ENCODE measurements at places on chromosomes 3 and 15.

- DNase-seq: no peak
Observed at GRCh38 chr3:38562467-38562925, 66.4 kb downstream of the EXOG start.

GRCh38 chr3:82001276-82001923 is 240.0 kb upstream of the GBE1 start:
- no peak for DNase-seq

DNA sequence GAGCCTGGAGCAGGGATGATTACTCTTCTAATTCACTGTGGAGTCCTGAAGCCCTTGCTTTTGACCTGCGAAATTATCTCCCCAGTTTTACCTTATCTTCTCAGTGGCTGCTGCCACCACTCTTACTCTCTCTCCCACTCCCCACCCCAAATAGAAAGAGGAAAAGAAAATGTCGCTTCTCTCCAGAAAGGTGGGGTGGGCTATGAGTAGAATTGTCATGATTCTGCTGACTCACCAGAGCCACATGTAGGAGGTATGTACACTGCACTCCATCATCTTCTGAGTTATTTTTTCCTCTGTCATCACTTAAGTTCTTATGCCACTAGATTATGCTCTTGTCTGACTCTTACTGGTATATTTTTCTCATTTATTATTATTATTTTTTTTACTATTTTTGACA is 43.9 kb upstream of the TMEM158 start:
- DNase-seq: no peak

DNA sequence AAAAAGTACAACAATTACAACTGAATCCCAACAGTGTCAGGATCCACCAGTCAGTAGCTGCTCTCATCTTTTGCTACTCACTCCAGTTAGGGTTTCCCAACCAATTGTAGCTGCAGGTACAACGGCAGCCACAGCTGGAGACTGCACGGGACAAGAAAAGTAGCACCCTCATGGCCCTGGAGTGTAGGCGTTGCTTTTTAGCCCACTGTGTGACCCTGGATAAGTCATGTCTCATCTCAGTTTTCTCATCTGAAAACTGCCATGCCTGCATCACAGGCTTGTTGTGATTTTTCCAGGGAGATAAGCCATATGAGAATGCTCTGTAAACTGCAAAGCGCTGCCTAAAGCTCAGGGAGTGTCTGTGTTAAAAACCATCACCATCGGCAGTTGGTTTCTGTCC is 535.6 kb upstream of the IL12A start:
- DNase-seq: no peak

DNA sequence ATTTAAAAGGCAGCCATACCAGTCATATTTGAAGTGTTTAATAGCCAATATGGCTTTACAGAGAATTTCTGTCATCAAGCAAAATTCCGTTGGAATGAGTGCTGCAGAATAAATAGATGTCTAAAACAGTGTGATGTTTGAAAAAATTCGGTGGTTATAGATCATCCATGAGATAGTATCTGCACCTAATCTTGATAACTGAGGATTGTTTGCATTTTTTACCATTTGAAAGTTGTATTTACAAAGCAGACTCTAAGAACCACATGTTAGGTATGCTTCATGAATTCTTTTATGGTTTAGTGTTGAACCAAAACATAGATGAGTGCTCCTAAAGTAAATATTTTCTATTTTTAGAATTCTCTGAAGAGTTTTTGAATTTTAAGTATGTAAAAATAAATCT is 476.1 kb downstream of the NAALADL2 start:
- no peak for DNase-seq

DNA sequence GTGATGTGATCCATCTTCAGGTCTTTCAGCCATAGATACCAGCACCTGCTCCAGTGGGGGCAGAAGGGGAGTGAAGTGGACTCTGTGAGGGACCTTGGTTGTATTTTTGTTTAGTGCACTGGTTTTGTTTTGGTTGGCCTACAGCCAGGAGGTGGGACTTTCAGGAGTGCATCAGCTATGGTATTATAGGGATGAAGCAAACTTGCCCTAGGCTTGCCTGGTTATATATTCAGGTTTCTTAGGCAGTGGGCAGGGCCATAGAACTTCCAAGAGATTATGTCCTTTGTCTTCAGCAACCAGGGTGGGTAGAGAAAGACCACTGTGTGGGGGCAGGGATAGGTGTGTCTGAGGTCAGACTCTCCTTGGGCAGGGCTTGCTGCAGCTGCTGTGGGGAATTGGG is 337.3 kb upstream of the SGO1 start:
- no peak for DNase-seq

DNA sequence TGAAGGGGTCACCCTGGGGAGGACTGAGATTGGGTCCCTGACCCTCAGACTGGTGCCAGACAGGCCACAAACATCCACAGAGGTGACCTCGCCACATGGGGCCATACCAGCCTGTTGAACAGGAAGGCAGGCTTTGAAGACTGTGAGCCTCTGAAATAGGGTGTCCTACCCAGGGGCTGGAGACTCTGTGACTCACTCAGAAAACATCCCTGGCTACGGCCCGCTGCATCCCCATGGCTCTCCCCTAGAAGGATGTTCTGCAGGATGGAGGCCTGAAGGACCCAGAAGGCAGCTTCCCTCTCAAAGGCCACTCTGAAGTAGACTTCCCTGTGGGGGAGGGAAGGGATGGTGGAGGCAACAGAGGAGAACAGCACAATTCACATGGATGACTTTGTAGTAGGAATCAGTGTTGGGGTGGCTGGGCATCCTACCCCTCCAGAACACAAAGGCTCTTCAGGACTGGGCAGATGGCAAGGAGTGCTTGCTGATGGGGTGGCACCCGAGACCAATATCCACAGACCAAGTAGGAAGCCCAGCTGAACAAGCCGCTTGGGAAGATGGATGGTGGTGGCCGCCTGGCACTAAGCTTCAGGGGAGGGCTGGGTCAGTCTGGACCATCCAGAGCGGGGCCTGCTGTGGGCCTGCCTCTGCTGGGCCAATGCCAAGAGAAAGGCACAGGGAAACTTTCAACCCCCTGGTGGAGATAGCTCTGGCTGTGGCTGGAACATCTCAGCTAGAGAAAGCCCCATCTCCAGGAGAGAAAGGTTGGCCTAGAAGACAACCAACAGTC is 37.6 kb upstream of the DUSP7 start:
- DNase-seq: no peak

DNA sequence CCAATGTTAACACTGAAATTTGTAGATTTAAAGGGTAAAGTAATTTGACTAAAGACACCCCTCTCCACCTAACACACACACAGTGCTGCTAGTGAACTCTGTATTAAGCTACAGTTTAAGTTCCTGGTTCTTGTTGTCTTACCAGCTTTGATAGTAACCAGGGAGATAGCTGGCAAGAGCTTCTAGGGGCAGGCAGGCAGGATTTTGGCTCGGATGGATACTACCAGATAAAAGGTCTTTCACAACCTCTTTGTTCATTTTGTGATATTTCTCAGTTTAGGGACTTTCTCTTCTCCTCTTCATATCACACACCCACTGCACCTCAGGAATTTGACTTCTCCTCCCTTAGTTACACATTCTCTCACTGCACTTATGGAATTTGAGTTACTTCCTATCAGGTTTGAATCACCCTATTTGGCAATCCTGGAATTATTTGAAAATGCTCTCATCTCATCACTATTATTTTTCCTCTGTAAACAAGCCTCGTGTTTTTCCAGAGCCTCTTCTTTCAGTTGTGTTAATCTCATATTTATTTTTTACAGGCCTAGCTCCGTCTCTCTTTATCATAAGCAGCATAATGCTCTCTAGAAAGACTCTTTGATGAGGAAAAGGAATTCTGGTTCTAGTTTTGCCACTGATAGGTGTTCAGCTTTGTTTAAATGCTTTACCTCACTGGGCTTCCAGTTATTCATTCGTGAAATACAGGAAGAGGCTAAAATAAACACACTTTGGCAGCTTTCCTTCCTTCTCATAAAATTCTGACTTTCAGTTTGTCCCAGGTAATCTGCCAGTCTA is 23.0 kb upstream of the CLDN1 start:
- no peak for DNase-seq

GRCh38 chr3:175965036-175965435 is 1105.9 kb downstream of the NAALADL2 start:
- DNase-seq: no peak

DNA sequence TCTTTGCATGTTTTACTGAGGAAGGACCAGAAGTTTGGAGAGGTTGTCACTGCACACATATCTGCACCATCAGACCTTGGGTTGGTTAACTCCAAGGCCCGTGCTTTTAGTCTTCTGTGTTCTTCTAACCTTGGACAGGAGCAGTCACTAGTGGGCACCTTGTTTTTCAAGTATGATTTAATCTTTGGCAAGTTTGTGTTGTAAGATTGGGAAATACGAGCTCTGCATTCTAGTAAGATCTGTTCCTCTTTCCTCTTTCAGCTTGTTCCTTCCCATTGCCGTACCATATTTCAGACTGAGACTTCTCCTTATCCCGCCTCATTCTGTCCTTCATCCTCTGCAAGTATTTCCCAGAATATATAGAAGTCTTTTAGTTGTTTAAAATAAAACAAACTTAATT is 5.1 kb downstream of the TMOD2 start:
- no peak for DNase-seq

DNA sequence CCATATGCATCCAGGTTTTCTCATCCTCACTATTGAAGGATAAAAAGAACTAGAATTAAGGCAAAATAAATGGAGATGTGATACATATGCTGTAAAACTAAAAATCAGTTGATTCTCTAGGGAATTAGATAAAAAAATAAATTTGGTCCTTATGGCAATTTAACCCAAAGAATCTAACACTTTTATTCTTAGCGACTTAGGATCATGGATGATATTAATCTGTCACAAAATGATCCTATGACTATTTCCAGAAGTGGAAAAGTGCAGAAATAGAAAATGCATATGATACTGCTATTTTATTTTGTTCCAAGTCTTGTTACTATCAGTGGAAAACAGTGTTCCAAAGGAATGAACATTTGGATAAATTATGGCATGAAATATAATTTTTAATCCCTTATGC is 746.3 kb downstream of the ROBO2 start:
- no peak for DNase-seq

DNA sequence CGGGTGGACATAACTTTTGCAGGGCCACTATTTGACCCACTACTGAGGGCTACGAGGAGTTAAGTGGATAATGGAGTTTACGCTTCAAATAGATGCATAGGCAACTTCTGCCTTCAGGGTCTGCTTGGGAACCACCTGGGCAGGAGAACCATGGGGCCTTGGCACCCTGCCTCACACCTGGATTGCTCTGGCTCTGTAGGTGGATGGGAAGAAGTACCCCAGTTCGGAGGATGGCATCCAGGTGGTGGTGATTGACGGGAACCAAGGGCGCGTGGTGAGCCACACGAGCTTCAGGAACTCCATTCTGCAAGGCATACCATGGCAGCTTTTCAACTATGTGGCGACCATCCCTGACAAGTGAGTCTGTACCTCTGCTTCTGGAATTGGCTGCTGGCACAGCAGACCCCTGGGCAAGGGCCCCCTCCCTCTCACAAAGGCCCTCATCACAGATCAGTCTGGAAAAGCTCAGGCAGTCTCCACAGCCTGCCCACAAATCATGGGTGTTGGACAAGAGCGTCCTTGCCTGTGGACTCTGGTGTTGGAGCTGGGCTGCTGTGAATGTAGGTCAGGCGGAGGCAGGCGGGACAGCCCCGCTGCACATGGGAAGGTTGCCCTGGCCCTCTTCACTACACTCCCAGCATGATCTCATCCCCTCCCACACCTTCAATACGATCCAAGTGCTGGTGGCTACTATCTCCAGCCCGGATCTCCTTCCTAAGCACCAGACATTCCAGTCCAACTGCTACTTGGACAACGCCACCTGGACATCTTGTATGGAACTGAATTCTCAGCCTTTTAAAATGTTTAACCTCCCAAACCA is 46.7 kb downstream of the MESD start:
- DNase-seq: no peak

- DNase-seq: no peak
Observed at GRCh38 chr3:143255739-143256138, 136.2 kb downstream of the CHST2 start.

DNA sequence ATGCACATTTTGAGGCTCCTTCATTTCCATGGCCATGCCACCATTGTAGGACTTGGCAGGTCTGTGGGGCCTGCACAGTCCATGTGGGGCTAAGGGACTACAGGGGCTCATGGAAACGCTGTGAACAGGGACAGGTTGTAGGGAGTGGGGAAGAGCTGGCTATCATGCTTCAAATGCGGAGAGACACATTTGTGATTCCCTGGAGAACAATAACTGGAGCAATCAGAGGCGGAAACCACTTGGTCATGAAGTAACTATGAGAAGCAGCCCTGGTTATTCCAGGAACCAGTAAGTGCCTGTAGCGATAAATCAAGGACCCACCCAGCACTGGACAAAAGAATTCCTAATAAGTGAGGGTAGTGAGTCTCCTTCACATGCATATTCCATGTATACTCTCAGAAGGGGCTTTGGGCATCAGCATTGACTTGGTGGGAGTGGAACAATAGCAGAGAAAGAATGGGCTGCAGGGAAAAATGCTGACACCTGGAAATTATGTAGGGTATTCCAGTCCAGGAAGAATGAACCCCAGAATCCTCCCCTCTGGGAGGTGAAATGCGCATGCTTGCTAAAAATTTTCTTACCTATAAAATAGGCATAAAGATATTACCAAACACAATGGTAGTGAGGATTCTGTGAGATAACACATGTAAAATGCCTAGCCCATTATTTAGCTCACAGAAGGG is 251.4 kb upstream of the ROPN1 start:
- DNase-seq: no peak

GRCh38 chr3:50124800-50125178 is 30.3 kb upstream of the SEMA3F start:
- DNase-seq: no peak

DNA sequence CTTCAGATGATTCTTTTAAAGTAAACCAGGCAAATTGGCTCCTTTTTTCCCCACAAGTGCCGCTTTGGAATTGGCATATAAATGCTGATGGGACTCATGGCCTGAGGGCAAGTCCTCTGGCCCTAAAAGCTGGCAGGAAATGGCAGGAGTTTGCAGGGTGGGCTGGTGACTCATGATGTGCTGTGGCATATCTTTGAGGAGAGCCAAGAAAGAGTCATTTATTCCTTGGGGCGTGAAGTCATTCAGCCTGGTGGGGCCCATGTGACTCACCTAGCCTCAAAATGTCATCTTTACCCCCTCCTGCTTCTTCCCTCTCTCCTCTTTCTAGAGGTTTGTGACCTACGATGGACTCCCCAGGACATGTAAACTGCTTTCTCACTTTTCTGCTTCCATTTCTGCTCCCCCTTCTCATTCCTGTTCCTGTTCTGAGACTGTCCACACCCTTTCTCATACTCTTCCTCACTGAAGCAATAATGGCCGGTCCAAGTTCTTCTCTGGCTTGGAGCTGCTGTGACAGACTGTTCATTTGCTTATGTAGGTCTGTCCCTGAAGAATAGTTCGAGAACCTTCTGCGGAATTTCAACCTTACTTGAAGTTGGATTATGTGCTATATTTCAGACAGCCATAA is 326.1 kb downstream of the SATB1 start:
- DNase-seq: no peak
